ENCODE measurements at places on chromosomes 7 and 10.

DNA sequence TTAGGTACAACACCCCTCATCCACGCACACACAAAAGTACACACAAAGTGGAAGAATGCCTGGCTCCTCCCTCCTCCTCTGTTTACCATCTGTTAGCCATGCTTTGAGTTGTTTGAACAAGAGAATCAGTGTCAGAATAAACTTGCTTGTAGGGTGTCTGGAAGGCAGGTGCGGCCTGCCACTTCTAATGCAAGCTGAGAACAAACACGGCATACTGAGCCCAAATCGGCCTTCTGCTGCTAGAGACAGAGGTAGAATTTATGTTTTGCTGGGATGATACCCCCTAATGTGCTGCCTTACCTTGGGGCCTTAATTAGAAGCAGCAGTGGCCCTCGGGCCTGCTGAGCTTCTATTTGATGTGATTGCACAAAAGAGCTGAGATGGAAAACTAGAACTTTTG is 24.9 kb upstream of the FAM180A start:
- DNase-seq = no peak

GRCh38 chr10:122939856-122940543 is 14.0 kb downstream of the C10orf88 start:
- peak; percentile 63 for DNase-seq

DNA sequence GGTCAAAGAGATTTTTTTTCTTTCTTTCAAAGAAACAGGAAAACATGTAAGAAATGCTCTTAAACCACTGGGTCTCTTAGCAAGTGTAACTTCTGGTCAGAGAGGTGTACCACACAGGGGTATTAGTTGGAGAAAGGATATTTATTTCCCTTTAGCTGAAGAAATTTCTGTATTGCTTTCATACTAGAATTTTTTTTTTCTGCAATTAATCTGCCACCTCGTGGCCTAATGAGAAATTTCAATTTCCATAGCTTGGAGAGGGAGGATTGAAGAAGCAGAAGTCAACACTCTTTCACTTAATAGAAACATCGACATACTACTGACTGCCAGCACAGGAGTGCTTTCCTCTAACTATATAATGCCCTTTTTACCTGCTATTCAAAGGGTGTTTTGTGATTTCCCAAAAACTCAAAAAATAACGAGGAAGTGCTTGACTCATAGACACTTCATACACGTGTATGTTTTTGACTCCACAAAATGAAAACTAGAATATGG is 177.6 kb upstream of the NAMPT start:
- no peak for DNase-seq

DNA sequence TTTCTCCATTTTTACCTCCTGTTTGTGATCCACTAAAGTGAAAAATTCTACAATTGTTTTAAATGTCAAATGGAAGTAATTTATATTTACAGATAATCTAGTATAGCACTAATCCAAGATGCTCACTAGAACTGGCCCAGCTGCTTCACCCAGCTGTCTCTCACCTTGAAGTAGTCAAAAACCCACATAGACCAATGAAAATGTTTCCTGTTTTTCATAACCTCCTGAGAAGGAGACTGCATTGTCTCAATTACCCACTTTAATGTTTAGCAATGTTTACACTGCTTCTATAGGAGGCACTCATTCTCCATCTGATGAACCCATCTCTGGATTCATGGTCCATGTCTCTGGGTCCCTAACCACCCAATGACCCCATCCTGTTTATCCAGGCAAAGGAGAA is 56.1 kb upstream of the ADO start:
- DNase-seq = no peak

DNA sequence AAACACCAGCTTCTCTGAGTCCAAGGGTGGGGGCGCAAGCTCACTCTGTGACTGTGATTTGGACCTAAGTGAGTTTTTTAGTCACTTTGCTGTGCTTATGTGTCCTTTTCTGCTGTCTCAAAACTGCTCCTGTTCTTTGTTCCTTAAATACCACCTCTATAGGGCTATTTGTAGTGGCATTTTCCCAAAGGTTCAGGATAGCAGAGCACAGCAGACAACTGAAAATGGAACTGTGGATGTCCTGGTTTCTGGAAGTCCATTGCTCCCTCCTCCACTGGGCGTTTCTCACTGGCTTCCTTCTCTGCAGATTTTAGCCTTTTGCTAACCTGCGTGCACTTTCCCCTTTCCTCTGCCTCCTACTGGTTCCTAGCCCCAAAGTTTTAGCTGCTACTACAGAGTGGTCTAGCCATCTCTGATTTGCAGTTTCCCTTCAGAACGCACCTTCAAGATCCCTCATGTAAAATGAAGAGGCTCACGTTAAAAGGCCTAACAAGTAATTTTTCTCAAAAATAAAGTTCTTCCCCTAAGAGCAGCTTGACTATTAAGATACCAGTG is 25.6 kb downstream of the BLVRA start:
- DNase-seq = no peak

DNA sequence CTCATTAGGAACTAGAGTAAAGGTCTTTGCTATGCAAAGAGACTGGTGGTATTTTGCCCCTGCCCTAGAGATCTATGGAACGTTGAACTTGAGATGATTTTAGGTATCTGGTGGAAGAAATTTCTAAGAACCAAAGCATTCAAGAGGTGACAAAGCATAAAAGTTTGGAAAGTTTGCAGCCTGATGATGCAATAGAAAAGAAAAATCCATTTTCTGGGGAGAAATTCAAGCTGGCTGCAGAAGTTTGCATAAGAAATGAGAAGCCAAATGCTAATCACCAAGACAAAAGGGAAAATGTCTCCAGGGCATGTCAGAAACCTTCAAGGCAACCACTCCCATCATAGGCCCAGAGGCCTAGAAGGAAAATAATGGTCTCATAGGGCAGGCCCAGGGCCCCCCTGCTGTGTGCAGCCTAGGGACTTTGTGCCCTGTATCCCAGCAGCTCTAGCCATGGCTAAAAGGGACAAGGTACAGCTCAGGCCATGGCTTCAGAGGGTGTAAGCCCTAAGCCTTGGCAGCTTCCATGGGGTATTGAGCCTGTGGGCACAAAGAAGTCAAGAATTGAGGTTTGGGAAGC is 16.5 kb downstream of the TFPI2 start:
- no peak for DNase-seq

DNA sequence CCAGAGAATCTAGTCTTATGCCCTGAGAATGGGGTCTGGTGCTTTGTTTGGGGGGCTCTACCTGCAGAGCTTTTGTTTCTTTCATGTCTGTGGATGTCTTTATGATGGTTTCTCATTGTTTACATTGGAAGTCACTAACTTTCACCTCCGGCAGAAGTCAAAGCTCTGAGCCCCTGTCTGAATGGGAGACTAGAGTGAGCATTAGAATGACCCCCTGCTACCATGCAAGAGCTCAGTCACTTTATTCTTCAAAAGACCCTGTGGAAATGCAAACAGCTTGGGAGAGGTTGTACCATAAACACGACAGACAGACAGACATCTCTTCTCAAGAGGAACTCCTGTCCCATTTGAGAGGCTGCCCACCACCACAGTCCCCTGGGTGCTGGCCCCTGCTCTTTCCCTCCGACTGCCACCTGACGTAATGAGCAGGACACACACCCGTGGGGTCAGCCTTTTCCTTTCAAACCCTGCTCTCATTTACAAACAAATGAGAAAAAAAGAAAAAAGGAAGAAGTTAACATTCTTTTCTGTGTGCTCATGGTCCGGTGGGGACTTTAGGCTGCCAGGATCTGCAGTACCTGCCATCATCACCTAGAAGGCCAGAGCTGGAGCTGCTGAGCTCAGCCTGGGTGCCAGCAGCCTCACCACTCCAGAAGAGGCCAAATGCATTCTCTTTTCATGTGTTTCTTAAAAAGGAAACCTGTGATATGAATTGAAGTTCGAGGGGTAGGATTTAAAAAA is 91.6 kb downstream of the FZD1 start:
- no peak for DNase-seq

DNA sequence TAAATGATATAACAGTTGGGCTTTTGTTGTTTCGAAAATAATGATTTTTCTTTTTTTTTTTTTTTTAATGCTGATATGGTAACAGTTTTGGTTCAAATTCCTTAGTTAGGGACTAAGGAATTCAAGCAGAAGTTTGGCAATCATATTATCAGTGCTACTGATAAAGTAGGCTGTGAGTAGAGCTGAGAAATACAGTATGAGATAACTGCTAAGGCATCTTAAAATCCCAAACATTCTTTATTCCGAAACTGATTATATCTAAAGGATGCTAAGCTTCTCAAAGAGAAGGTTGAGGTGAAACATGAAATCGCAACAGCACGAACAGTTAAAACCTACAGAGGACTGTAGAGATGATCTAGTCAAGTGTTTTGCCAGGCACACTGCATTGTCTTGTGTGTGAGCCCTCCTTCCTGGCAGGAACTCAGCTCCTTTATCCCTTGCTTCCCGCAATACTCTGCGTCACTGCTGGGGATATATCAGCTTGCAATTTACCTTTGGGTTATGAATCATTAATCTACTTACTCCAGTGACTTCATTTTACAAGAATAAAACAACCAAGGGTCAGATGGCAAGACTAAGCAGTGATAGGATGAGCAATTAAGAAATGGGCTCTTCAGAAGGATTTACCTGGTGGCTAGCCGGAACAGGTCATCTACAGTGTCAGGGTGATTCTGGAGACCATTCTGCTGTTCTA is 36.7 kb downstream of the IRF5 start:
- DNase-seq = peak; percentile 13

DNA sequence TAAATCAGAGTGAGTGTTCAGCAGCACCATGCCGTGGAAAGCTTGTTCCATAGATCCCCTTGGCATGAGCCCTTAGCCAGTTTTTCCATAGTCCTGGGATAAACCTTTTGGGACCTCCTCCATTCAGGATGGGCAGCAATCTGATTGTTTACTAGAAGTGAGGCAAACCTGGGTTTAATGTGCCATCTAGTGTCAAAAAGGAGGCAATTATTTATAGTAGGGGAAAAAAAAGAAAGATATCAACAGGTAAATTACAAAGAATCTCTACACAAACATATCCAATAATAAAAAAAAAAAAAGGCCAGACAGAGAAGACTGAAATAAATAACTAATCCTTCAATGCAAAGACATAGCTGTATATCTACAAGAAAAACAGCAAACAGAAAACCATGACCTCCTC is 229.0 kb upstream of the STK17A start:
- DNase-seq = no peak

DNA sequence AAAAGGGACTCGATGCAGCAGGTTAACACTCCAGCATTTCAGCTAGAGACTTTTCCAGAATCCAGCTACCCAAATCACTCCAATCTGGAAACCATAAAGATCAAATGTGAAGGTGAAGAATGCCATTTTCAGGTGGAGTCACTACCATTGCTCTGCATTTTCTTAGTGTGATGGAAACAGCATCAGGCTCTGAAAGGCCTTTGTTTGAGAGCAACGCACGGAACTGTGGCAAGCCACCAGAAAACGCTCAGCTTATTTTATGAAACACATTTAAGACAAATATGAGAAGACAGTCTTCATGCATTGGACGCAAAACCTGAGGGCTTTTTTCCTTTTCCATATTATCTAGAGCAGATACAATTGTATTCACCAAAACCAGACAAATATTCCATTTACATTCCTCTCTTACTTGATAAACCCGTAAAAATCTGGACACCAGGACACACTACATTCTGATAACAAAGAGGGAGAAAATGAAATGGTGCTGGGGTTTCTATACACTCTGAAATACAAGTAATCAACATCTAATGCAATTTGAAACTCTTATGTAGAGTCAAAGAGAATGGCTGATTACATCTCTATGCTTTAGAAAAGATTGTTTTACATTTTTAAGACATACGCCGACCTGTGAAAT is 99.1 kb downstream of the NRP1 start:
- DNase-seq = no peak

- no peak for DNase-seq
Observed at GRCh38 chr10:3110782-3111620, 43.7 kb downstream of the PFKP start.

GRCh38 chr7:113562242-113562641 is 356.6 kb downstream of the PPP1R3A start:
- no peak for DNase-seq

DNA sequence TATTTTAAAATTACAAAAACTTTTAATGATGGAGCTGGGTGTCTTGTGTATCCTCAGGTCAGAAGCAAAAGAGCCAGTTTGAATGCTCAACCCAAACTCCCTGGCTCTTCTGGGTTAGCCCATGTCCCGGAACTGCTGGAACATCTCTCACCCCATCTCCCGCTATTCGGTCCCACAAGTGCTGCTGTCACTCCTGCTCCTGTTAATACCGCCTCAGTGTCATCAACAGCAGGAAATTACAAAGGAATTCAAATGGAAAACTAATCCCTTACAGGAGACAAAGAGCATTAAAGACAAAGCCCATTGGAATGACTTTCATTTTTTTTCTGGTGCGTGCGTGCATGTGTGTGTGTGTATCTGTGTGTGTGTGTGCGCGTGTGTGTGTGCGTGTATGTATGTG is 112.0 kb upstream of the C7orf33 start:
- DNase-seq = no peak

GRCh38 chr10:122326385-122326784 is 48.1 kb upstream of the PLEKHA1 start:
- no peak for DNase-seq

- DNase-seq = no peak
Observed at GRCh38 chr10:25083546-25084111, 67.2 kb downstream of the THNSL1 start.

DNA sequence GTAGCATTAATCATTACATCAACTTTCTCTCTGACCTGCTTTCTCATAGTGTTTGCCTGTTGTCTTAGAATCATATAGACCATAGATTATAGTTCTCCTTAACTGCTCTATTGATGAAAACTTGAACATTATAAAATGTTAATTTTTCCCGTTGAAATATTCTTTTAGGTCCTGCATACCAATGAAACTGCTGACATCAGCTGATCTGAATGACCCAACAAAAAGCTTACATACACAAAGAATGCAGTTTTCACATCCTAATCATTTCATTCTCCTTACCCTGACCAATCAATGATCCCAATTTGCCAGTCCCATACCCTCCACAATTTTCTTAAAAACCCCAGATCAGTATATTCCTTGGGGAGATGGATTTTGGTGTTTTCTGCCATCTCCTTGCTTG is 302.9 kb upstream of the MBL2 start:
- no peak for DNase-seq

- DNase-seq = no peak
Observed at GRCh38 chr10:13136651-13137050, 24.7 kb upstream of the MCM10 start.

DNA sequence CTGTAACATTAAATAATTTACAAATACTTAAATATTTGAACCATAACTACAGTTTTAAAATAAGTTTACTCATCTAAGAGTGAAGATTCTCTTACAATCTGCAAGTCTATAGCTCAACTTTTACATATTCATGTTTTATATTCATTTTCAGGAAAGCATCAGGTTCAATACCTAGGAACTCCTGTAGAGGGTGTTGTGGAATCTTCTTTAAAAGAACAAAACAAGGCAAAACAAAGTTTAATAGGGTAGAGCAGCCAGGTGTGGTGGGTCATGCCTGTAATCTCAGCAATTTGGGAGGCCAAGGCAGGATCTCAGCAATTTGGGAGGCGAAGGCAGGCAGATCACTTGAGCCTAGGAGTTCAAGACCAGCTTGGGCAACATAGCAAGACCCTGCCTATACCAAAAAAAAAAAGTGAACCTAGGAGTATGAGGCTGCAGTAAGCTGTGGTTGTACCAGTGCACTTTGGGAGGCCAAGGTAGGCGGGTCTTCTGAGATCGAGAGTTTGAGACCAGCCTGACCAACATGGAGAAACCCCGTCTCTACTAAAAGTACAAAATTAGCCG is 45.1 kb downstream of the ST8SIA6 start:
- no peak for DNase-seq

GRCh38 chr10:111390813-111391563 is 314.2 kb downstream of the ADRA2A start:
- no peak for DNase-seq

All from non-pigmented ciliary epithelial cell (primary cell).